Left renal pelvis (tissue), 4 donors: ENCODE measurements at places on chromosomes 11 and 22.

DNA sequence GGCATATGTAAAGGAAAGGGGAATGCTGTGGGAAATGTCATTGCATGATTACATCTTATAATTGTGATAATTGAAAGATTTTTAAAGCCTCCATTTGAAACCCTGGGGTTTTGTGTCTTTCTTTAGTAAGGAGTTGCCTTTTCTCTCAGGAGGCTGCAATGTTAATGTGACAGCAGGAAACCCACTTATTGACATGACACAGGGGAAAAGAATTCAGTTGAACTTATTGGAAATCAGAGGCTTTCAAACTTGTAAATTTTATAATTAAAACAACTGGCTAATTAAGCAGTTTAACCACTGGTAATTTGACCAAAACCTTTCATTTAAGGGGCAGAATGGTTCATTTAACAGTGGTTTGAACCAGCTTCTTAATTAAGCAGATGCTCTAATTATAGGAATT, 31.2 kb downstream of the MRPL48 start:
- DNase-seq, result no peak

DNA sequence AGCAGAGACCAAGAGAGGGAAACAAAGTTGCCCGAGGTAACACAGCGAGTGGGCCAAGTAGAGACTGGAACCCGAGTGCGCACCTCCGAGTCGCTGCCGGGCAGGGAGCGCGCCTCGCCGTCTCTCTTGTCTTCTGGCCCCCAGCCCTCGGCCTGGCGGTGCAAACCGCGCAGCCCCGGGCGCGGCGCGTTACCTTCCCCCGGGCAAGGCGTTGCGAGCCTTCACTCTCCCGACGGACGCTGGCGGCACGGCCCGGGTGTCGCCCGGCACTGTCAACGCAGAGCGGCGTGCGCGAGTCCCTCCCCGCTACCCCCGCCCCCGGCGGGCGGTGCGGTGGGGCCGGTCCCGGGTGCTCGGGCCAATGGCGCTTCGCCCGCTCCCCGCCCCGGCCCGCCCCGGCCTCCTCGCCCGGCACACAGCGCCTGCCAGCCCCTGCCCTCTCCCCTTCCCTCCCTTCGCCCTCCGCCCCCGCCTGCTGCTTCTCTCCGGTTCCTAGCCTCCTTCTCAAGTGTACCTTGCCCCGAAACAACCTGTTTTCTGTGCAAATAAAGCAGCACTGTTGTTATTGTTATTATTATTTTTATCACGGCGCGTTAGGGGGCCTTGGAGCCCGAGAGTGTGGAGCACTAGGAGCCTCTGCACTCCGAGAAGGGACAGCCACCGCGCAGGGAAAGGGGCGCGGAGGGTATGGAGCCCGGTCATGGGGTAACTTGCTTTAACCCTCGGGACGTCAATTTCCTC, at the start of gene SYTL2:
SYTL2 (minus strand) TSS at position 271 of the 741 bp plus-strand sequence. CDS start 53,416 bp downstream, outside the sequence.
- no peak for DNase-seq

DNA sequence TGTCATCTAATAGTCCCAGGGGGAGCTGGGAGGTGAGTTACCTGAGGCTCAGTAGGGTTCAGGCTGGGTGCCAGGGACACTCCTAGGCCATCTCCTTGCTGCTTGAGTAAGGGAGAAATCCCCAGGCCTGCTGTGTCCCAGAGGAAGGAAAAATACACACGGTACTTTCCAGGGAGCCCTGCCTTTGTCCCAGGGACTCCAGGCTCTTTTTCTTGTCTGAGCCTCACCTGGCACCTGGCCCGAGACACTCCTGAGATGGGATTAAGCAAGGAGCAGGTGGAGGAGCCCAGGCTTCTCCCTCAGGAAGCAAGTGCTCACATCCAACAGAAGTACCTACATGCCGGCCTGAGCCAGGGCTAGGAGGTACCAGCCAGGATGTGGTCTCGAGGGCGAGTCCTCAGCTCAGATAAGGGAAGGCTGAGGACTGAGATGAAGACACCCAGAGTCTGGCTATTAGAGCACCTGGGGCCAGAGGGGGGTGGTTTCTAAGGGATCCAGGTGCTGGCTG, 899 bp upstream of the KLHDC7B start:
- no peak for DNase-seq

DNA sequence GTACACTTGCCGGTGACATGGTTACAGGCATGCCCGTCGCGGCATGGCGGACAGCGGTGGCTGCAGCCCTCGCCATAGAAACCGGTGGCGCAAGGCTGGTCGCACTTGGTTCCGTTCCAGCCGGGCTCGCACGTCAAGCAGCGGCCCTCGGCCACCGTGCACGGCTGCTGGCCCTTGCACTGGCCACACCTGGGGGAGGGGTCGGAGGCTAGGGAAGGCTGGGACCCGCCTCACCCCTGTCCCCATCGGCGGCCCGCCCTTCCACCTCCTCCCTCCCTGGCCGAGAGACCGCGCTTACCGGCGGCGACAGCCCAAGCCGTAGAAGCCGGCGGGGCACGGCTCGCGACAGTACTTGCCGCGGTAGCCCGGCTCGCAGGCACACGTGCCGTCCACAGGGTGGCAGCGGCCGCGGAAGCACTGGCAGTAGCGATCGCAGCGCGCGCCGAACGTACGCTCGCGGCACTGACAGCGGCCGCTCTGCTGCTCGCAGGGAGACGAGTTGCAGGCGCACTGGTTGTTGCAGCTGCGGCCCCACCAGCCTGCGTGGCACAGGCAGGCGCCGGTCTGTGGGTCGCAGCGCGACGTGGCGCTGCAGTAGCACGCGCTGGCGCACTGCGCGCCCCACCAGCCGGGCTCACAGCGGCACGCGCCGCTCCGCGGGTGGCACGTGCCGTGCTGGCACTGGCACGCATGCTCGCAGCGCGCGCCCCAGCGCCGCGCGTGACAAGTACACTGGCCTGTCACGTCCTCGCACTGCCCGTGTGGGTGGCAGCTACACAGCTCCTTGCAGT, 6.7 kb downstream of the SCARF2 start:
- DNase-seq, result no peak
